ENCODE measurements at places on chromosomes 7 and 10.

DNA sequence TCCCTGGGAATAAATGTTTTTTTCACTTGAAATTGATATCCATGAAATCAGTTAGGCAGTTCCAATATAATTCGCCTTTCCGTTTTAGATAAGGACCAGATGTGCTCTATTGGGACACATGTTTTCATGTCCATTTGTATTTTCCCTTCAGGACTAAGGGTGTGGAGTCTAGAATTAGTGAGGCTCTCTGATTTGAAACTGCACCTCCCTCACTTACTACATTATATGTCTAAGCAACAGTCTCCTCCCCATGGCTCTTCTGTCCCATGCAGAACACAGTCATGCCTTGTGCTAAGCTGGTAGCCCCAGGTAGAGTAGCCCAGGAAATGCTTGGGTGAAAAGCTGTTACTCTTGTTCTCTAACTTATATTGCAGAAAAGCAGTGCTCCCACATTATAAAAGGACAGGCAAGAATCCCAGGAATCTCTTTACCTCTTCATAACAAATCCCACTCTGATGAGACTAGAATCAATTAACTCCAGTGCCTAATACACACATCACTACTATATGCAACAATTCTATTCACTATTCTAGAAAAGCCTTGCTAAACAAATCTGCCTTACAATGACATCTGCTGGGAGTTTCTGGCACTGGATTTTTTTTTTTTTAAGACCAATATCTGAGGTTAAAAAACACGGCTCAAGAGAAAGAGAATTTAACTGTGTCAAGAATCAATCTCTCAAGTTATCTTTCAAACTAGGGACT lies 293.9 kb downstream of the SNX13 start:
- DNase-seq = no peak

DNA sequence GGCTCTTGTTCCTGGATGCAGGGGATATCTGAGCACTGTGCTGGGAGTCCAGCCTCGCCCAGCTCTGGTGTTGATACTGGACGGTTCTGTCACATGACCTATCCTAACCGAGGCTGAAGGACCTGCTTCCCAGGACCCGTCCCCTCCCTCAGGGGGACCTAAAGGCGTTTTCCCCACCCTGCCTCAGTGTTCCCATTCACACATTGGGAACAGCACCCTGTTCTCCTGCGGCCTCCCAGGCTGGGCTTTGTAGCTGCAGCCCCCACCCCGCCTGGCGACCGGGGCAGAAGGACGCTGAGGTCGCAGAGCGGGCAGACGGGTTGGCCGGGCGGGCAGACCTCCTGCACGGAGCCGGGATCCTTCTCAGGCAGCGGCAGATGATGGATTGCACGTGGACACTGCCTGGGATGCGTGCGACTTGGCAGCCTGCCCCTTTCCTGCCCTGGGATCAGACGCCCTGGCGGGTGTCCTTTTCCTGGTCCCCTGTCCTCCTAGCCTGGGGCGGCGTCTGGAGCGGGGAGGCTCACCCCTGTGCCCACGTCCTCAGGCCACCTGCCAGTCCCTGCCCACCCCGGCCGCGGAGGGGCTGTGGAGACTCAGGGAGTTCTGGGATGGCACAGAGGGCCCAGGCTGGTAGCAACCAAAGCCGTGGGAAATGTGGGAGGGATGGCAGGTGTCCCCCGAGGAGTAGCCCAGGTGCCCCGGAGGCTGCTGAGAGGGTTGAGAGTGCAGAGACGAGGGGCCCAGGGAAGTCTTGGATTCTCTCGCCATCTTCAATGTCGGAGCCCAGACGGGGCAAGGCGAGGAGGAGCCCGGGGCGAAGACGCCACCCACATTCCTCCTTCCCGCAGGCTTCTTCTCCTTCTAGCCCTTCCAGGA lies 17.2 kb upstream of the PSMG3 start:
- no peak for DNase-seq

DNA sequence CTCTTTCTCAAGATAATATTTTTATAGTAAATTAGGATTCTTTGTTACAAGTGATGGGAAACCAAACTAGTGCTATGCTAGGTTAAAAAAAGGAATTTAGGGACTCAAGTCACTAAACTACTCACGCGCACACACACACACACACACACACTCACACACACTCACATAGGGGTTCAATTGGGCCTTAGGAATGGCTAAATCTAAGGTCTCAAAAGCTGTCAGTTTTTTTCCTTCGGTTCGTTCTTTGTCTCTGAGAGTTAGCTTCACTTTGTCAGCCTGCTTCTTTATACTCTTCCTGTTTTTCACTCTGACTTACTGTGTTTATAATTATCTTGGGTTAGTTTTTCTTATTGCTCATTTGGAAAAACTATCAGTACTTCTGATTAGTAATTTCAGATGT lies 138.9 kb downstream of the ADK start:
- DNase-seq = no peak

DNA sequence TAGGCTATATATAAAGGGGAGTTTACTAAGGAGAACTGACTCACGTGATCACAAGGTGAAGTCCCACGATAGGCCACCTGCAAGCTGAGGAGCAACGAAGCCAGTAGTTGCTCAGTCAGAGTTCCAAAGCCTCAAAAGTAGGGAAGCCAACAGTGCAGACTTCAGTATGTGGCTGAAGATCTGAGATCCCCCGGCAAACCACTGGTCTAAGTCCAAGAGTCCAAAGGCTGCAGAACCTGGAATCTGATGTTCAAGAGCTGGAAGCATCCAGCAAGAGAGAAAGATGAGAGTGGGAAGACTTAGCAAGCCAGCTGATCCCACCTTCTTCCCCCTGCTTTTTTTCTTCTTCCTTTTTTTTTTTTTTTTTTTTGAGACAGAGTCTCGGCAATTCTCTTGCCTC lies 27.0 kb upstream of the GSDME start:
- no peak for DNase-seq

DNA sequence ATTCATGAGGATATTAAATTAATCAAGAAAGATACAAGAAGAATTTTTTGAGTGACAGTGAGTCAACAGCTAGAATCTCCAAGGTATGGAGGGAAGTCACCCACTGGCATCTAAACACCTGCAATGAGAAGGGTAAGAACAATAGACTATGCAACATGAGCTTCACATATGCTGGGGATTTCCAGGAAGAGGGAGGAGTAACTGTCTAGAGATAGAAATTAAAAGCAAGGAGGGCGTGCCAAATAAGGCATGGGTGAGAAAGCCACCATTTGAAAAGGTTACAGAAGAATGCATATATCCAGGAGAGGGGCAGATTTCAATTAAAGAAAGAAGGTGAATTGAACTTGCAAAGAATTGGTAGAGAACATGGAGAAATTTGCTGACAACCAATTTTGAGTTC lies 365.7 kb downstream of the GPR37 start:
- DNase-seq = no peak

DNA sequence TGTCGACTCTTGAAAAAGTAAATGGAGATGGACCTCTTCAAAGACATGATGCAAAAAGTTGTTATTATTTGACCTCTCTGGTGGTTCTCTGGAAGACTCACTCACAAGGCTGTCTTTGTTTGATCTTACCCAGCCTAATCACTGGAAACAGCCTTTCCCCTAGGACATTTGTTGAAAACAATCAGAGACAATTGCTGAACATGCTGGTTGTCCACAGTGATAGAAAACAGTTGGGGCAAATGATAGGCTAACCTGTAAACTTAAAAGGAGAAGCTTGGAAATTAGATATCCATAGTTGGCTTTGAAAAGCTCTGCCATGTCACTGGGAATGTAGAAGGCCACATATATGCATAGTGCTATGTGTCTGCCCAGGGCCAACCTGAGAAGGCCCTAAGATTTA lies 22.9 kb upstream of the TES start:
- no peak for DNase-seq

GRCh38 chr7:106152313-106152665 lies 40.2 kb upstream of the SYPL1 start:
- DNase-seq = no peak

- DNase-seq = no peak
These were observed 688.5 kb downstream of the CNTNAP2 start for GRCh38 chr7:146805082-146805481.

DNA sequence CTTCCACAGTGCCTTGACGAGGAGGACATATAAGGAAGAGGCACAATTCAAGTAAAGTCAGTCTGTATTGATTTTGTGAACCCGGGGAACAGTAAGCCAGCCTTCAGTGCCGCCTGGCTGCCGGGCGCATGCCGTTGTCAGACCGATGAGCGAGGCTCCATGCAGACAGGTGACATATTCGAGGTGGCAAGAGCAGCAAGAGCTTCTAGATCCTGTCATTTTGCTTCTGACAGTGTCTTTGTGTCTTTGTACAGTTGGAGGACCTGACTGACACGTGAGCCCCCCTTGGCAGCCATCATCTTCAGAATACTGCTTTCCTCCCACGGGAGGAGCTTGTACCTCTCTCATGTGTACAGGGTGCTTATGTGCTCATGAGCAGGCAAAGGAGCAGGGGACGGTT lies 387.5 kb upstream of the GALNT17 start:
- no peak for DNase-seq

DNA sequence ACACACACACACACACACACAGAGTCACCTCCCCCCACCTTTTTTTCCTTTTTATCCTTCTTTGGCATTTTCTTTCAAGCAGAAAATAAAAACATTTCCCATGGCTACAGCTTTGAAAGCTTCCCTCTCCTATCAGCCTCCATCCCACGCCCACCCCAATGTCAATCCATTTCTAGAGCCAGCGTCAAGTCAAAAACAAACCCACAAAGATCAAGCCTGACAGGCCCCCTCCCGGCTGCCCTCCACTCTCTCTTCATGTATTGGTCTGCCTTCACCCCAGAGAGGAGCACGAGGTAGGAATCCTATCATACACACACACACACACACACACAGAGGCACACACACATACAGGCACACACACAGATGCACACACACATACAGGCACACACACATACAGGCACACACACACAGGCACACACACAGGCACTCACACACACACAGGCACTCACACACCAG lies 8.0 kb upstream of the TNRC18 start:
- no peak for DNase-seq

DNA sequence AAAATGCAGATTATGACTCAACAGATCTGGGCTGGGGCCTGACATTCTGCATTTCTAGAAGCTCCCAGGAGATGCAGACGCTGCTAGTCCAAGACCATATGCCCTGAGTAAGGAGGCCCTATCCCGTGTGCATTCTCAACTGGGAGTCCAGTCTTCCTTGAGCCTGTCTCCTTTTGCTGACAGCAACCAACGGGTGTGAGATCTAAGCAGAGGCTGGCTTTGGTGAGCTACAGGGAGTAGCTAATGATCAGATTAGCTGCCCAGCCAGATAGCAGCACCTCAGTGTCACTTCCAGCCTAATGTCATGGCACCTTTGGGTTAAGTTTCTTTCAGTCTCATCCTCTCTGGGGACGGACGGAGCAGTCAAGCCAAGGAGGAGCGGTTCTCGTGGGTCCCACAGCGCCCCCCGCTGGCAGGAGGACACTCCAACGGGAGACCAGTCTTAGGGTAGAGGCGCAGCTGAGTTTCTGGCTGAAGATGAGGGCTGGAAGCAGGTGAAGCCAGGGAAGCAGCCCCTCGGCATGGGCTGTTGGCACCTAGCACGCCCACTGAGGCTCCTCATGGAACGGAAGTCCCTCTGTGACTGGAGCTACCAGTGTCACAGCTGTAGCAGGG lies 154.0 kb downstream of the CCDC3 start:
- no peak for DNase-seq

GRCh38 chr10:63504145-63504881 lies 16.9 kb upstream of the REEP3 start:
- no peak for DNase-seq

DNA sequence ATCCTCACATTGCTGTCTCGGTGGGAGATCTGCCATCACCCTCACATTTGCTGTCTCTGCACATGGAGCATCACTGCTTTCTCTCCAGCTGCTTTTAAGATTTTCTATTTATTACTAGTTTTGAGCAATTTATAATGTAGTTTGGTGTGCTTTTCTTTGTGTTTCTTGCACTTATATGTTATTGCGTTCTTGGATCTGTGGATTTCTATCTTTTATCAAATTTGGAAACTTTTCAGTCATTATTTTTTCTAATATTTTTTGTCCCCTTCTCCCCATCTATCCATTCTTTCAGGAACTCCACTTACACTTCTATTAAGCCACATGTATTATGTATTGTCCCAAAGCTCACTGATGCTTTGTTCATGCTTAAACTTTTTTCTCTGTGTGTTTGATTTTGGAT lies 108.9 kb downstream of the FOXL3 start:
- DNase-seq = no peak

DNA sequence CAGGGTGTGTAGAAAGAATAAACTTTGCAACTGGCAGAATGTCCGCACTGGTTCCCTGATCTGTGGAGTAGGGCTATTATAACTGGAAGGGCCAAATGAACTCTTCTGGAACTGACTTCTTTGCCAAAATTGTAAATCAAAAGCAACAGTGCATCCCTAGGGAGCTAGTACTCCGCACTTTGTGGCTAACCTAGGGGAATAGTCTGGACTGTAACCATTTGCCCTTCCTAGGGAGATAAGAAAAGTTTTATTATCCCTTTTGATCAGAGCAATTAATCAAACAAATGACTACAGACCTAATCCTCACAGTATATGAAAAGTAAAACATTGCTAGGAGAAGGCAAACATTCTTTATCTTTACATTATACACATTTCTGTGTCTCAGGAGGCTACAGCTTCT lies 45.5 kb upstream of the STEAP1B start:
- DNase-seq = no peak

DNA sequence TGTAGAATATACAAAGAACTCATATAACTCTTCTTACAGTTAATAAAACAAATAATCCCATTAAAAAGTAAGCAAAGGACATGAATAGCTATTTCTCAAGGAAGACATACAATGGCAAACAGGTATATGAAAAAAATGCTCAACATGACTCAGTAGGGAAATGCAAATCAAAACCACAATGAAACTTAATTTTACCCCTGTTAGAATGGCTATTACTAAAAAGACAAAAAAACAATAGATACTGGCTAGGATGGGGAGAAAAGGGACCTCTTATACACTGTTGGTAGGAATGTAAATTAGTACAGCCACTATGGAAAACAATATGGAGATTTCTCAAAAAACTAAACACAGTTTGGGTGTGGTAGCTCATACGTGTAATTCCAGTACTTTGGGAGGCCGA lies 37.8 kb downstream of the HERPUD2 start:
- no peak for DNase-seq

GRCh38 chr10:102133373-102134195 lies 744 bp downstream of the PPRC1 start:
- DNase-seq = no peak

- DNase-seq = no peak
These were observed 299.9 kb downstream of the ABCA13 start for GRCh38 chr7:48471196-48471595.
